HAP-1 (cell line): ENCODE measurements at places on chromosomes 4 and X.

GRCh38 chr4:121952290-121952689 is 430 bp upstream of the TRPC3 start:
- no peak for DNase-seq

GRCh38 chr4:140704964-140705363 is 51.2 kb downstream of the TBC1D9 start:
- no peak for DNase-seq

- no peak for DNase-seq
Measured at GRCh38 chr4:140293979-140294378, 79.5 kb upstream of the SCOC start.

- DNase-seq = no peak
Measured at GRCh38 chrX:22922961-22923360, 76.8 kb upstream of the DDX53 start.

- DNase-seq = no peak
Measured at GRCh38 chr4:48334900-48335384, 6.4 kb upstream of the SLAIN2 start.

- peak; percentile 50 for DNase-seq
Measured at GRCh38 chr4:158722291-158722916, 792 bp downstream of the PPID start.

DNA sequence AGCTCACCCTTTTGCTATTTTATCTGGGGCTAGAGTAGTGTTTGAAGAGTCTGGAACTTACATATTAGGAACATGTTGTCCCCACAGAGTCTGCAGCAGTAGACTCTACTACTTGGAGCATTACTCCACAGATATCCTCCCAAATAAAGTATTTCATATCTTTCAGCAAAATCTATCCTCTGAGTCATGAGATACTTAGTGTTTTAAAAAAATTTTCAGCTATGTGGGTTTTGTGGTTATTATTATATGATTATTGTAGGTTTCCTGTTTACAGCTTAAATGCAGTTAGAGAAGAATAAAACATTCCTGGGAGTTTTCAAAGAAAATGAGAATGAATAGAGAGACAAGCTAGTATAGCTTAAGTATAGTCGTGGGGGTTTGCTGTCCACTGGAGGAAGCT is 30.9 kb downstream of the PAGE2 start:
- DNase-seq = no peak

DNA sequence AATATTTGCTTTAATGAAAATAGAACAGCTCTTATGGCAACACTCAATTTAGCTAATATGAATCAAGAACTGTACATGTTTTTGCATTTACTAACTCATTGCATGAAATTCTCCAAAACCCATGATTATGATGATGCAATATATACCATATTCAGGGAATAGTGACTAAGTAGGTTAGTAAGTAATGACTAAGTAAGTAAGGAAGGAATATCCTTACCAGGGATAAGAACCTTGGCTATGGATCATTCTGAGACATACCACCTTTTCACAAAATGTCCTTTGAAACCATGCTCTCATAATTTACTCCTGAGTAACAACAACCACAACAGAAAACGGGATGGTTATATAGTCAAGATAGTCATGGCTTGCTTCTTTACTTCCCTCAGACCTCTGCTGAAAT is 1513.0 kb downstream of the STIM2 start:
- DNase-seq = no peak

- DNase-seq = no peak
Measured at GRCh38 chr4:140271553-140271952, 101.9 kb upstream of the SCOC start.

DNA sequence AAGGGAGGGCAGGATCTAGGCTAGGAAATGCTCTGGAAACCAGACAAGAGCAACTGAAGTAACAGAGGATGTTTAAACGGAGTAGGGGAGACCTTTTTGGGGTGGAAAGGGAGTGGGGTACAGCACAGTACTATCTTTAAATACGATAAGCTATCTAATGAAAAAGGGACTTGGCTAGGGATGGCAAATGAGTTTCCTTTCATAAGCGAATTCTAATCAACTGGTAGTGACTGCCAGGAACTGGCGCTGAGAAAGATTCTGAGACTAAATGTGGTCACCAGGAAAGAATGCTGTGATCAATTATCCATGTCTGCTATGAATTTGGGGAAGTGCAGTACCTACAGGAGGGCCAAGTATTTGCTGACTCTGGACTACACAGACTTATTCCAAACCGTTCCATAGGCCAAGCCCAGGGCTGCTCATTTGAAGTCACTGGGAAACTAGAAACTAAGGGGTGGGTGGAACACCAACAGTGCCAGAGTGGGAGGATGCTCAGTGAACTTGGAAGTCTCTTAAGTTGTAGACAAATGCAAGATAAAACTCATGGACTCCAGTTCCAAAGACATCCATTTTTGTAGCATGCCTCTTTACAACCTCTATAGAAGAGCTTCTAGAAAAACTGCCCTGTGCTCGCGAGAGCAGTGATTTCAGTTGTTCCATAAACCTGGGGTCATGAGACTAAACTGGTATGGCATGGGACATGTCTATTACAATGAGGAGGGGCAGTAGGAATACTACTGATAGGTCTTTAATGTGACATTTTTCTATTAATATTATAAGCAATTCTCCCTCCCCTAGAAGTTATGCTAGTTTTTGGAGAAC is 2.0 kb downstream of the TRAPPC2 start:
- no peak for DNase-seq

DNA sequence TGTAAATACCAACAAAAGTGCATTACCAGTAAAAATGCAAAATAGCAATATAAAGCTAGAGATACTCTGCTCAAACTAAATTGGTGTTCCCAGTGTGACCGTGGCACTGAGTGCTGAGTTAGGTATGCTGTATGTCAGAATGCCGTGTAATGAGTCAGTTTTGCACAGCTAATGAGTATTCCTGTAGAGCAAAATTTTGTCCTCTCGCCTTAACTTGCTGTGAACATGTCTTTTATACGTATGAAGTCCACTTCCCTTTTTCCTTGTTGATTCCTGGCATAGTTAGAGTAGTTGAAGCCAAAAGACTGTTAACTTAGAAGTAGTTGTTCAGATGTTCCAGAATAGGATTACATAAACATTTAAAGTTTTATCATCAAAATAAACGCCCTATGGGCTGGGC is 11.5 kb downstream of the DCLK2 start:
- no peak for DNase-seq

GRCh38 chrX:78555401-78555980 is 103.6 kb downstream of the RTL3 start:
- no peak for DNase-seq
